ENCODE measurements at places on chromosomes 11 and 22. TPM values are rescaled to one million over a fixed set of nuclear protein-coding genes. Genes with fewer than 3 reads are reported as not detected.
A peak's percentile ranks its signal among the peaks of the same experiment; 100 is the strongest.

The SAA4 gene
- not detected for total RNA-seq

The AMOTL1 gene
- 14.9 TPM for total RNA-seq

The GRK3 gene
- 2.5 TPM for total RNA-seq

DNA sequence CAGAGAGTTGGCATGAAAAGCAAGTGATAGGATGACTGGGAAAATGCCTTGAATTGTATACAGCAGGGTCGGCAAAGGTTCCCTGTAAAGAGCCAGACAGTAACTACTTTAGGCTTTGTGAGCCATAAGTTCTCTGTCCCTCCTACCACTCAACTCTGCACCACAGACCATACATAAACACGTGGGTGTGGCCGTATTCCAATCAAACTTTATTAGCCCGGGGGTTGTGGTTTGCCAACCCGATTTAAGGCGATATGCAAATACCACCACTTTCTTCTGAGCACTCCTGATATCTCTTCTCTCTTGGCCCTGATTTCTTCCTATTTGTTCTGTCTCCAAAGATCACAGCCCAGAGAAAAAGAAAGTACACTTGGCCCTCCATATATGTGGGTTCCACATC, 87.5 kb downstream of the MN1 start:
- peak; percentile 47 for DNase-seq

DNA sequence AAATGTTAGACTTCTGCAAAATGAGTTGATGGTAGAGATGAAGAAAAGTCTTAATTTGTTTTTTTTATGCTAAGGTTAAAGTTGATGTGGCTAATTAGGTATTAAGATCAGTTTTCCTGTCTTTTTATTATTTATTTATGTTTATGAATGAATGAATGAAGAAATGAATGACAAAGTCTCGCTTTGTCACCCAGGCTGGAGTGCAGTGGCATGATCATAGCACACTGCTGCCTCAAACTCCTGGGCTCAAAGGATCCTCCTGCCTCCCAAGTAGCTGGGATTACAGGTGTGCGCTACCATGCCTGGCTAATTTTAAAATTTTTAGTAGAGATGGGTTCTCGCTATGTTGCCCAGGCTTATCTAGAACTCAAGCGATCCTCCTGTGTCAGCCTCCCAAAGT, 29.2 kb downstream of the MTMR3 start:
- DNase-seq: no peak

GRCh38 chr11:45673441-45673840, 8.0 kb upstream of the CHST1 start:
- DNase-seq: no peak

DNA sequence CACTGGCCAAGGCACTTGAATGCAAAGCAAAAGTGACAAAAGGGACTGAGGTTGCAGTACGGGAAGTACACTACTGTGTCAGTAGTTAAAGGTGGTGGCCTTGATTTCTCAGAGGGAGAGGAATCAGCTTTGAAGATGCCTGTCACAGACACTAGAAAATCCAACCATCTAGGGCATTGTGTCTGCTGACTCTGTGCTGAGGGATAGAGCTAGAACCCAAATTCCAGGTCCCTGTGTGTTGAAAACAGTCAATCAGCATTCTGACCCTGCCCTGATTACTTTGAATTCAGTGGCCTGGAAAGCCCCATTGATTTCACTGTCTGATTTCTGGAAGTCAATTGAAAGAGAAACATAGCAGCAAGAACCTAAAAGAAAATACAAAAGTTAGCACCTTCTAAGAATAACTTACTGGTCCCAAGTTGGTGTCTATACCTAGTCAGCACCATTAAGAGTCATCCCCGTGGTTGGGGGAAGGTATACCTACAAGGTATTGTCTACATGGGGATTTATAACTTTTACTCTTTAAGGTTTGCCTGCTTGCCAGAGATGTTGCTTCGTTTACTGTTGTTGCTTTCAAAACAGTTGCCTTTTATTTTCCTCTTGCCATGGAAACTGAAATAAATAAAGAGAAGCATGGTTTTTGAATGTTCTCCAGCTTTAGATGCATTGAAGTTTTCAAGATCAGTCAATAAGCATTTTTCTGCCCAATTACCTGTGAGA, 97.3 kb downstream of the PDHX start:
- DNase-seq: no peak

DNA sequence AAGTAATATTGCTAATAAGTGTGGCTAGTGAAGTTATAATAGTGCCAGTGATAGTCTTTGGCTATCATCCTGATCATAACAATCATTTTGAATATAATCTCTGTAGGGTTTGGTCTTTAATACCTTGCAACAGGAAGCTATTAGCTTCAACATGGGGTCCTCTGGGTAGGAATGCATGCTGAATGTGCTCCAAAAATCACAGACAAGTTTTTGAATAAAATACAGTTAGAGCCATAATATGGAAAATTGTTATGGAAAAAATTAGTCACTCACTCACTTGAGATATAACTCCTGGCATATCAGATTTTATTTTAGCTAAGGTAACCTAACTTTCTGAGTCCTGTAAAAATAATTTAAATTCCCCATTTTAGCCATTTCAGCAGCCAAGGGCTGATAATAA, 95.4 kb upstream of the MTMR2 start:
- DNase-seq: no peak

- no peak for DNase-seq
Observed at GRCh38 chr11:64684357-64684756, 38.6 kb downstream of the NRXN2 start.

GRCh38 chr11:60370811-60371298, 7.5 kb upstream of the MS4A7 start:
- DNase-seq: peak; percentile 41

DNA sequence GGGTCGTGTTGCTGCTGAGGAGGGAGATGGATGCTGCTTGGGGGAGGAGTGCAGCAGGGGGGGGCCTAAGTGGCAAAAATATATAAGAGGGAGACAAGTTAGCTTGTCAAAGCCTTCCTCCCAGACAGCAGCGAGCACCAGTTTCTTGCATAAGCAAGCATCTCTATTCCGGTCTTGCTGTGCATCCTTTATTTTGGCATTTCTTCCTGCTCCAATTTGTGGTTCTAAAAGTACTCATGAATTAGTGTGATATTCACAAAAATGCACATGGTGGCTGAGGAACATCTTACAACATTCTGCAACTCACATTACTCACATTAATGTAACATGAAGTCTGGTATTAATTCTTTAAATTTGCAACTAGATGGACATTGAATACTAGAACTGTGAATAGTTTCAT, 32.1 kb downstream of the GDPD5 start:
- DNase-seq: no peak

GRCh38 chr11:128620309-128621100, 33.1 kb upstream of the ETS1 start:
- no peak for DNase-seq

Data from Daoy (cell line).